ENCODE measurements at places on chromosomes 2 and 18.

DNA sequence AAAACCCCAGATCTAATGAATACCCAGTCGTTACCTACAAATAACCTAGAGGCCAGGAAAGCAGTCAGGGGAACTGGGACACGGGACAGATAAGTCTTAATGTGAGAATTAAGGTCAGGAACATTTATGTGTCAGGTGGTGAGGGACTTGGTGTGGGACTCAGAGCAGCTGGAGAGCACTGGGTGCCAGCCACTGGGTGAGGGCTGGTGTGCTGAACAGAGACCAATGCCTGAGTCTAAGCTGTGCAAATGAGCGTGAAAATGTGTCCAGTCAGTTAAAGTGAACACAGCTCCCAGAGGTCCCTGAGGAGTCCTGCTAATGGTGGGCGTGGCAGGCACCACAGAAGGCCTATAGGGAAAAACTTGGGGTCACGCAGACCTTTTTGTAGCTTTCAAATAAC, 225.9 kb downstream of the C1D start:
- H3K36me3 ChIP-seq = no peaks in the 10 kb centered on the region
- DNase-seq = no peak
- H3K4me3 ChIP-seq = no peak overlapping the region
- H3K4me1 ChIP-seq = no peaks in the 10 kb centered on the region
- no peaks in the 10 kb centered on the region for H3K27me3 ChIP-seq
- no peak overlapping the region for H3K27ac ChIP-seq

DNA sequence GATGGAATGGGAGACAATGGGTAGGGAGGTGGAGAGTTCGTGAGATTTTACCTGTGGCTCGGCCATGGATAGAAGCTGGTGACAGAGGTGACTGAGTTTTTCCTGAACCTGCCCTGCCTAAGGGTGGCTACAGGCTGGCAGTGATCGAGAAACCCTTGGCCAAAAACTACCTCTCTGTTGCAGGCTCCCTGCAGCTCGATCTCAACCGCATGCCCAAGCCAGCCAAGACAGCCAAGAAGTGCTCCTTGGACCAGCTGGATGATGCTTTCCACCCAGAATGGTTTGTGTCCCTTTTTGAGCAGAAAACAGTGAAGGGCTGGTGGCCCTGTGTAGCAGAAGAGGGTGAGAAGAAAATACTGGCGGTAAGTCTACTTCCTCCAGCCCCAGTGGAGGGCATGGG, 225.5 kb downstream of the DYSF start:
- no peaks in the 10 kb centered on the region for H3K27me3 ChIP-seq
- no peak for DNase-seq
- H3K27ac ChIP-seq = no peak overlapping the region
- H3K4me3 ChIP-seq = no peak overlapping the region
- no peaks in the 10 kb centered on the region for H3K36me3 ChIP-seq

DNA sequence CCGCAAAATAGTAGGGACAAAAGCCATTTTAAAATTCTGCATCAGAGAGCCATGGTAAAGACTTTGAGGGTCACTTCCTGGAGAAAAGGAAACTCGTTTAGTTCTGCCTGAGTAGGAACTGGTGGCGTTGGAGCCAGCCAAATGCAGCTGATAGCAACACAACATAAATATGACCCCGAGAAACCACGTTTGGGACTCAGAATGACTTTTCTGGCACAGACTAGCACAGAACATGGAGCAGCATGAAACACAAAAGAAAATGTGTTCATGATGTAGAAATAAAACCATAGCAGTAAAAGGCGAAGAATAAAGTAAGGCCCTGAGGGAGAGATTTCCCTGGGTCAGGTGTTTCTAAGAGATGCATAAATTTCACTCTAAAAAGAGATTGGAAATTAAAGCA, 149.2 kb upstream of the KLHL29 start:
- no peak overlapping the region for H3K27ac ChIP-seq
- H3K4me3 ChIP-seq = no peak overlapping the region
- H3K27me3 ChIP-seq = no peaks in the 10 kb centered on the region
- H3K36me3 ChIP-seq = no peaks in the 10 kb centered on the region

GRCh38 chr18:77635858-77636257, 386.2 kb downstream of the GALR1 start:
- DNase-seq = no peak
- H3K27me3 ChIP-seq = no peaks in the 10 kb centered on the region
- no peak overlapping the region for H3K4me3 ChIP-seq
- H3K27ac ChIP-seq = no peak overlapping the region

DNA sequence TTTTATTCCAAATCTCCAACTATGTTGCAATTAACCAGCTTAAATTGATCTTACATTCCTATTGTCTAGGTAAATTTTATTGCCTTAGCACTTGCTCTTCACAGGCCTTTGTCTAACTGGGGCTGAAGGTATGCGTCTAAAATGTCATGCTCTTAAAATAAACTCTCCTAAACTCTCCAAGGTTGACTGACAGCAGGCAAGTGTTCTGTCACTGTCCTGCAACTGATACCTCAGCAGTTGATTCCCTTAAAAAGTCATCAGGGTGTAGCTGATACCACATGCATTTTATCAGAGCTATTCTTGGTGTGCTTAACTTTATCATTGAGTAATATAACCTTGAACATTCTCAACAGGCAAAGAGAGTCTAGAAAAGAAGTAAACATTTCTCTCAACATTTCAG, 680 bp downstream of the TTN start:
- no peak for DNase-seq
- H3K36me3 ChIP-seq = no peaks in the 10 kb centered on the region
- H3K4me3 ChIP-seq = no peak overlapping the region
- H3K27ac ChIP-seq = no peak overlapping the region
- no peaks in the 10 kb centered on the region for H3K27me3 ChIP-seq
- no peaks in the 10 kb centered on the region for H3K4me1 ChIP-seq

DNA sequence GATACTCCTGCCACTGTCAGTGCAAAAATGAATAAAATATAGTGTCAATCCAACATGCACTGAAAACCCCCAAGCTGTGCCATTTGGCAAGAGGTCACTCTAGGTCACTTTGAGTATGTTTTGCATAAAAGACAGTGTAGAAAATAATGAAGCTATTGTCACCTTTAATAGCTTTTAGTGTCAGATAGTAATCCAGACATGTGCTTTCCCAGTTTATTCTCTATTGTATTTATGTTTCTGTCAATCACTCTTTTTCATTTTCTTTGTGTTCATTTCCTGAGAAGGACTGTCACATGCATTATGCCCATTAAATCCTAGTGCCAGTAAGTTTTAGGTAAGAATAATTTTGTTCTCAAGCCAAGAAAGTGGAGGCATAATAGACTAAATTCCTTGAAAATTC, 1073.9 kb upstream of the CDH2 start:
- H3K4me1 ChIP-seq = no peaks in the 10 kb centered on the region
- no peak for DNase-seq
- H3K27ac ChIP-seq = no peak overlapping the region
- H3K36me3 ChIP-seq = no peaks in the 10 kb centered on the region

DNA sequence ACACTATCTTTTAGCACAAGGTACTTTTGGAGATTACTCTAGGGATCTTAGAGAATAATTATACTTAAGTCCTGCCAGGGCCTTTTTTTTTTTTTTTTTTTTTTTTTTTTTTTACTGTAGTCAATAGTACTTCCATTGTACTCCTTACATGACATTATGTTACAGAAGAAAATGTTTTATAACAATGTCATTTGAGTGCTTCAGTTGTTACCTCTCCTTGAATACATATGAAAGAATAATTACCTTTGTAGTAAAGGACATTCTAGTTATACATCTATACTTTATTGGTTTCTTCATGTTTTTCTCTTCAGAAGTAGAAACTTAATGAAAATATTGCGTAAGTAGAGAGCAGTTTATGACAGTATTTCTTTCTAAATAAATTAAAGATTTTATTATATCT, 834.9 kb downstream of the DPP10 start:
- DNase-seq = no peak
- H3K4me1 ChIP-seq = no peaks in the 10 kb centered on the region
- H3K27me3 ChIP-seq = no peaks in the 10 kb centered on the region
- no peak overlapping the region for H3K27ac ChIP-seq
- no peaks in the 10 kb centered on the region for H3K36me3 ChIP-seq
- no peak overlapping the region for H3K4me3 ChIP-seq

DNA sequence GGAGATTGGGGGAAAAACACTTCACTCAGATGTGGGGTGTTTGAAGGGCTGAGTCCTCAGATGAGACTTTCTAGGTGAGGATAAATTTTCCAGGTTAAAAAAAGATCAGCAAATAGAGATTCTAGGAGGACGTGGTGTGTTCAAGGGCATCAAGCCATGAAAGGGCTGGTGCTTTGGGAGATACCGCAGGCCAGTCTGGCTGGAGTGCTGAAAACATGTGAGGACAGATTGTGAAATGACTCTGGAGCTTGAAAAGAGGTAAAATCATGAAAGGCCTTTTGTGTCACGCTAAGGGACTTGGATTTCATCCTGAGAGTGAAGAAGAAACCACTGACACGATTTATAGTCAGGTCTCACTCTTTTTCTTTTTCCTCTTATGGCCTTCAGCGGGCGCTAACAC, 320.5 kb downstream of the DPP10 start:
- H3K4me3 ChIP-seq = no peak overlapping the region
- H3K27me3 ChIP-seq = no peaks in the 10 kb centered on the region
- H3K27ac ChIP-seq = no peak overlapping the region

Measured in keratinocyte (primary cell).